ENCODE measurements at places on chromosomes 6 and 20.

DNA sequence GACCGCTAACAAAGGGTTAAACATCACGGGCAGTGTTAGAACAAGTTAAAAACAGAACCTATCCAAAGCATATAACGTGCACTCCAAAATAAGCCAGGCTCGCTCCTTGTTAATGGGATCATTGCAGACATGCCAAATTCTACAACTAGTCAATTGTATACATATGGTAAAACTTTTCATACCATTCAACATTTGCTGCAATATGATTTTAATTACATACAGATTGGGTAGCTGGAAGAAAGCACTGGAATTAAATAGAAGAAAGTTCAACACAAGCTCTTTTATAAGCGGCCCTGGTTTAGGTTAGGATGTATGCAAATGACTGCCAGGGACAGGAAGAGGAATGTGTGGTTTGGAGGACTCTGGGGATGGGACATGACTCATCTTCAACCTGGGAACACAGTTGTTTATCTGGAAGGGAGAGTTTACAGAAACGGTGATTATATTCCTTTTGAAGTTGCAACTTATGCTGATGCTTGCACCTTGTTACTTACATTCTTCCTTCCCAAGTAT lies 62.5 kb upstream of the TIAM2 start:
- DNase-seq: no peak

DNA sequence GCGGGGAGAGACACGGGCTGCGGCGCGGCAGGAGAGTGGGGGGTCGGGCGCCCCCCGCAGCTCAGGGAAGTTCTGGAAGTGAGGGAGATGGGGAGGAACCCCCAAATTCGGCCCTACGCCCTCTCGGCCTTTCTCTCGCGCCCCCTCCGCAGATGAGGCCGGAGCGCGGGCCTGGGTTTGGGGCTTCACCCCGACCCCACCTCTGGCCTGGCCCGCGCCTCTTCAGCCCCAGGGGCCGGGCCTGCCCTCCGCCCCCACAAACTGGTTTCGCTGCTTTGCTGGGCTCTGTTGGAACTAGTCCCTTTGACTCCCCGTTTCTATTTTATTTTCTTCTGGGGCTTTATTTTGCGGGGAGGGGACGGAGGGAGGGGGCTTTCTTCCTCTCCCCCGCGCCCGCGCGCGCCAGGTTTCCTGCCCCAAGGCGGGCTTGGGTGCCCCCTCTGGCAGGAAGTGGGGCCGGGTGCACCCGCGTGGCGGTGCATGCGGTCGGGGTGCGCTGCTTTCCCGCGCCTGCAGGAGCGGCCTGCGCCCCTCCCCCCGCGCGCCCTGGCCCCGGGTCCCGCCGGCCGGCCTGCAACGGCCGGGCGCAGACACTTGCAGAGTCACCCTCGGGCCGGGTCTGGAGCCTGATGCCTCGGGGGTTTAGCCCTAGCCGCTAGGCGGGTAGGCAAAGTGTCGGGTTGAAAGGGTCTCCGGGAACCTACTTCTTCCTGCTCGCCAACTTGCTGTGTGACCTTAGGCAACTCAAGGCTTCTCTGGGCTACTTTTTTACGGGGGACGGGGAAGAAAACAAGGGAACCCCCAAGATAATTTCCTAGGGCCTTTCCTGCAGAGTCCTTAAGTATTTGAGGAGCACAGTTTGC lies 1.3 kb downstream of the HMGA1 start:
- DNase-seq: peak; percentile 57

DNA sequence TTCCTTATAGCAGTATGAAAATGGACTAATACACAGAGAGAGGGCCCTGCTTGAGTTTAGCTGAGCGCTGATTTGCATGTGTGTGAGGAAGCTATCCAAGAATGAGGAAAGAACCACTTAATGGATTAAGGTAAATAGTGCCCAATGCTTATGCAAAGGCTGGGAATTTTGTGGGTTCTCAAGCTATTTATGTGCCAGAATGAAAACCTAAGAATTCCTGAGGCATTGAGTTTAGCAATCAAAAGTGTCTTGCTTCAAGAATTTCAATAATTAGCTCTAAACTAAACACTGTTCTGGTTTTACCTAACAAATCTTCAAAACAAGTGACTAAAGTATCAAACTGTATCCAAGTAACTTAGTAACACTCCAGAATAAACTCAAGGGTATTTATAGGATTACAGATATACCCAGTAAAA lies 7.0 kb upstream of the OR14J1 start:
- no peak for DNase-seq

DNA sequence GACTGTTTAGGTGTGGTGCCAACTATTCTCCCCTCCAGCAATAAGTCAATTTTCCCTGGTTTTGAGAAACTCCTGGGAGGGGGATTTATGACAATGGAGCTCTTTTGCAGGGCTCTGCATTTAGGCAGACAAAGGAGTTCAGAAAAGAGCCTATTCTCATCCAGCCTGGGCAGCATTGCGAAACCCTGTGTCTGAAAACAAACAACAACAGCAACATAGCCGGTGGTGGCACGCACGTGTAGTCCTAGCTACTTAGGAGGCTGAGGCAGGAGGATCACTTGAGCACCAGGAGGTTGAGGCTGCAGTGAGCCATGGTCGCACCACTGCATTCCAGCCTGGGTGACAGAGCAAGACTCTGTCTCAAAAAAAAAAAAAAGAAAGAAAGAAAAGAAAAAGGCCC lies 6.4 kb downstream of the CLPS start:
- no peak for DNase-seq

GRCh38 chr20:11624704-11625103 lies 293.0 kb upstream of the BTBD3 start:
- DNase-seq: no peak

DNA sequence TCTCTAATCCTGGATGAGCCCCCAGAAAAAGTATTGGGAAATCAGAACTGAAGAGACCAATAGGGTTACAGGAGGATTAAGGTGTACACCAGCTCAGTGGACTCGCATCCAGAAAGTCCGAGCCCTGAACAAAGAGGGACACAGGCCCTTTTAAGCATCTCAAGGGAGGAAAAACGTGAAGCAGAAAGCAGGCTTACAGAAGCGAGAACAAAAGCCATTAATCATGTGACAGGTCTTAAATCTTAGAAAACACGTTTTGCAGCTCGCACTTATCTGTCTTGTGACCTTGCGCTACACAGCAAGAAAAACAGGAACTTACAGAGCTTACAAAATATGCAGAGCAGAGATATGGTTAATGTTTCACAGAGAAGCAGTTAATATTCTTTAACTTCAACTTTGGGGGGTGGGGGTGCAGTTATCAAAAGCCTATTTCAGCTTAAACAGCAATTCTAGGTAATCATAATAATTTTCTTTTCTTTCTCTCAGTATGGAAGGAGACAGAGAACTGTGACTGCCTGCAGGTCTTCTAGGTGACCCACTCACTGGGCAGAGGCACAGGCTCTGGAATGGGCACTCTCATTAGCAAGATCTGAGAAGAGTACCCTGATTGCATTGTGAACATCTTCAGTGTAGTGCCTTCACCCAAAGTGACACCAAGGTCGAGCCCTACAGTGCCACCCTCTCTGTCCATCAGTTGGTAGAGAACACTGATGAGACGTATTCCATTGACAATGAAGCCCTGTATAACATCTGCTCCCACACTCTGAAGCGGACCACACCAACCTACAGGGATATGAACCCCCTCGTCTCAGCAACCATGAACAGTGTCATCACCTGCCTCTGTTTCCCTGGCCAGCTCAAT lies 65.0 kb upstream of the MOCS1 start:
- no peak for DNase-seq

DNA sequence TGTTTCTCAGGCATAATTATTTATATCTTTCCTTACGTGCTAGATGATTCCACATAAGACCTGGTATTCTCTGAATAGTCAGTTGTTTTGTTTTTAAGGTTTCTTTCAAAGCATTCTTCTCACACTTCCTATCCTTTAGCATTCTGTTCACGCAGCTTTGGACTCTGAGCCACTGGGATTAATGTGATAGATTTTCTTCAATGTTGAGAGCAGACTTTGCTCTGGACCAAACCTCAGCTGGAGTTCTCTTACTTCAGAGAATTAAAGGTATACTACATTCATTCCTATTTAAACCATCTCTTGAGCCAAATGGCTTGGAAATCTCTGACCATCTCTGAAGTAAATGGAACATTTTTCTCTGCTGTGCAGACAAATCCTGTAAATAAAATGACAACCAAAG lies 70.7 kb upstream of the TRAF3IP2 start:
- no peak for DNase-seq

GRCh38 chr6:138109042-138109997 lies 2.1 kb upstream of the PERP start:
- peak; percentile 49 for DNase-seq

DNA sequence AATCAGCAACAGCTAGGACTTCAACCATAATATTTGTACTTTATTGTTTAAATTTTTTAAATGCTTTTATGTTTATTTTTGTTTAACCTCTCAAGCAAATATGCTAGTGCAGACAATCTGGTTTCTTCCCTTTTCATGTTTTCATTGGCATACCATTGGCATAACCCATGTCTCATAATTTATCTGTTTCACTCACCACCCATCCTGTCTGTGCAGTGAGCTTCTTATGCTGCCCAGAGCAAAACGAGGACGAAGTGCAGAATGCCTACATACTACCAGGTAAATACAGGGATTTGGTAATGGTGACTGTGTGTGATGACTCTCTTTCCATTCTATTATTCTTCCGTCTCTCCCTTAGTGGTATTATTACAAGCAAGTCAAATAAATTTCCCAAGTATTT lies 361.4 kb upstream of the KCNQ5 start:
- no peak for DNase-seq

- no peak for DNase-seq
These were observed 13.3 kb downstream of the APMAP start for GRCh38 chr20:24979036-24979960.

- DNase-seq: no peak
These were observed 21.7 kb downstream of the MAP1LC3A start for GRCh38 chr20:34579979-34580940.

- no peak for DNase-seq
These were observed 249.7 kb upstream of the SYNCRIP start for GRCh38 chr6:85892346-85892745.

DNA sequence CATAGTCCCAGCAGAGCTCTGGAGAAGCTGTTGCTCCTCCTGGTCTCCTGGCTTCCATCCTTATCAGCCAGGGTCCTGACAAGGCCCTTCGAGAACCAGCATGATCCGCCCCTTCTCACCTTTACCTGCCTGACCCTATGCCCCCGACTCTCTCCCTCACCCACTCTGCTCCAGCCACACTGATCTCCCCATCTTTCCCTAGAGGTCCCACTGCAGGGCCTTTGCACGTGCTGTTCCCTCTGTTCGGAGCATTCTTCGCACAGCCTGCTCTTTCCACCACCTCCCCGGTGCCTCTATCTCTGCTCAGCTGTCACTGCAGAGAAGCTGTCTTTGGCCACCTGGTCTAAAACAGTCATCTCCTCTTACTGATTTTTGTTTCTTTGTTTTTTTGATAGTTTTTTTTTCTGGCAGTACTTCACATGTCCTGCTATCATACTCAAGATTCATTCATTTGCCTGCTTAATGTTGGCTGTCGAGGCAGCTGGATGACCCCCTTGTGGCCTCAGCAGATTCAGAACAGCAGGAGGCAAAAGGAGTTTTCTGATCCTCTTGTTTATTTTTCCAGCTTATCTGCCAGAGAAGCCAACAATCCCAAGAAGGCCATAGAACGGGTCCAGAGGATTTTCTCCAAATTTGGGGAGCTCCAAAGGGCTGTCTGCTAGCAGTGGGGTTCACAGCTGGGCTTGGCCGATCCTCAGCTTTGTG lies 1.6 kb upstream of the PTGIS start:
- DNase-seq: no peak

DNA sequence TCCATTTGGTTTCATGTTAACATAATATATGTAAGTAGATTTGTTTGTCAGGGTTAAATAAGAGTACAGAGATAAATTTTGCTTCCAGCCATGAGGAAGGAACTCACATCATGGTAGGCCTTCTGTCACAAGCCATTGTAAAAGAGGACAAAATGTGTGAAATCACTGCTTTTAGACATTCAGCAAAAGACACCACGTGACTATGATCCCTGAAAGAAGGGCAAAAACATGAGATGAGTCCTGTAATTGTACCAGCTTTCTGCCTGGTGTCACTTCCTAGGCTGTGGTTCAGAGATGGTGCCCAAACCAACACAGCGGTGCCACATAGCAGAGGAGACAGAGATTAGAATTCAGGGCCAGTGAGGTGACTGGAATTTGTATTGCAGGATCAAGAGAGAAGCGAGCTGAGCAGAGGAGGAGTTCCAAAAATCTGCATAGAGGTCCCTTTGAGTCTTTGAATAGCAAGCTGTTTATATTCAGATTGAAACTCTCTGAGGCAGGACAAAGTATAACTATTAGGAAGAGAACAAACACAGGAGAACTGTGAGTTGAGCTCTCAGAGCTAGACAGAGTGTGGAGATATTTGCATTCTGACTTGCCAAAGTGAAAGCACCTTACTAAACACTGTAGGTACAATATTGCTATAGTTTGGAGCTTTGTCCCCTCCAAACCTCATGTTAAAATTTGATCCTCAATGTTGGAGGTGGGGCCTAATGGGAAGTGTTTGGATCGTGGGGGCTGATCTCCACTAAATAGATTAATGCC lies 52.6 kb upstream of the PDE7B start:
- DNase-seq: no peak

DNA sequence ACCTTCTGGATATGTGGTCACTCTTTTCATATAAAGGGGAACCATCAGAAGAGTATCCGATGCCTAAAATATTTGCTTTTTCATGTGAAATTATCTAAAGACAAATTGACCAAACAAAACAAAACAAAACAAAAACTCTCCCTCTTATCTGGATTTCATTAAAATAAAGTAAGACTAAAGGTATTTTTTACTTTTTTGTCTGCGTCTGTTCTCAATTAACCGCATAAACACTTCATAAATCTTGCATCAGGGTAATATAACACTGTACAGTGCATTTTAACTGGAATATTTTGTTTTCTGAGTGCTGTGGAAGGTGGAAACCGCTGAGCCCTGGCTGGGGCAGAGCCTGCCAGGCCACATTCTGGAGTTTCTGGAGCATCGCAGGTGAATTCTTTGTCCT lies 234.1 kb upstream of the ZFP64 start:
- no peak for DNase-seq

GRCh38 chr6:4256969-4257368 lies 121.6 kb upstream of the ECI2 start:
- DNase-seq: no peak

DNA sequence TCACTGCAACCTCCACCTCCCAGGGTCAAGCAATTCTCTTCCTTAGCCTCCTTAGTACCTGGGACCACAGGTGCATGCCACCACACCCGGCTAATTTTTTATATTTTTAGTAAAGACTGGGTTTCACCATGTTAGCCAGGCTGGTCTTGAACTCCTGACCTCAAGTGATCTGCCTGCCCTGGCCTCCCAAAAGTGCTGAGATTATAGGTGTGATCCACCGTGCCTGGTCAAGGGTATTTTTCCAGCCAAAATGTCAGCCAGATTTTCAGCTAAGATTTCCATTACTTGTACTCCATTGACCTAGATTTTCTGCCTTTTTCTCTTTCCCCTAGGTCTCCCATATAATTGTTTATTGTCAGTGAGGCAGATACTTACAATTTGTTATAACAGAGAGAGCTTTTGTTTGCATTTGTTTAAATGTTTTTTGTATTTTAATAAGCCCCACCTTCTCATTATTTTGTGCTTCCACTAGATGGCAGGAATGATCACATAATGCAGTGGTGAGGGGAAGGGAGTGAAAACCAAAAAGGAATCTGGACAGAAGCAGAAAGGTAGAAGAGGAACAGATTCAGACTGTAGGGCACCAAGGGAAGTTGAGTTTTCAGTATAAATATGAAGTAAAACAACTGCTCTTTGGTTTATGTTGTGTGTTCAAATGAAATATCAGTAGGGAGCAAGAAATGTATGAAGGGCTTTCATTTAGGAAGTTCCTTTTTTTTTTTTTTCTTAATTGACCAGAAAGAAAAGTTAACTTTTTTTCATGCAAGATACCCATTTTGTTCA lies 29.7 kb downstream of the RPF2 start:
- DNase-seq: peak; percentile 35

All from NCI-H2171 (cell line).